ENCODE measurements at places on chromosomes 6 and 20. TPM values are rescaled to one million over a fixed set of nuclear protein-coding genes. Genes with fewer than 3 reads are reported as not detected.

DNA sequence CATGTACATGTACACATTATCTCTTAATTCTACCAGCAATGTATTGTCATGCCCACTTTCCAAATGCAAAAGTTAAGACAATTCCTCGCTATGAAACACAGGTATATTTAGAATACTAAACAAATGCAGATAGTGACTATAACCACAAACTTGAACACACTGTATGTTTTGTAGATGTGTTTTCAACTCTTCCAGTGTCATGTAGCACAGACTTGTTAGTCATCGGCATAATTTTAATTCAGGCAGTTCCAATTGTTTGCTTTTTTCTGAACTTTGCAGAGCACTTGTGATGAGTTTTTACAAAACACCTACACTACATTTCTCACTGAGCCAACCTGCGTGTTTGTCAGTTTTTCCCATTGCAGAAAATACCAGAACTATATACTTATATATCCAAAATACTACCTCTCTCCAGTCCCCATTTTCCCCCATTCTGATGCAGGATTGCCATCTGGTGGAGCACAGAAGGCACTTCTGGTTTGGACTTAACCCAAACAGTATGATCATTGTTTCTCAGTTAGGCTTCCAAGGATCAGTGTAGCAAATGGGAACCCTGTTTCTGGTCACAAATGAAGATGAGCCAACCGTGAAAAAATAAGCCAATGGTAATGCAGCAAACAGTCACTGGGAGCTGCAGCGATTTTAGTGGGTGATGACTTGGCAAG, 143.4 kb downstream of the ADGRB3 start:
- no peak for DNase-seq

GRCh38 chr20:483815-484644, 21.7 kb upstream of the TBC1D20 start:
- no peak for DNase-seq

- DNase-seq = no peak
These were observed 22.6 kb upstream of the RUNX2 start for GRCh38 chr6:45305546-45305945.

DNA sequence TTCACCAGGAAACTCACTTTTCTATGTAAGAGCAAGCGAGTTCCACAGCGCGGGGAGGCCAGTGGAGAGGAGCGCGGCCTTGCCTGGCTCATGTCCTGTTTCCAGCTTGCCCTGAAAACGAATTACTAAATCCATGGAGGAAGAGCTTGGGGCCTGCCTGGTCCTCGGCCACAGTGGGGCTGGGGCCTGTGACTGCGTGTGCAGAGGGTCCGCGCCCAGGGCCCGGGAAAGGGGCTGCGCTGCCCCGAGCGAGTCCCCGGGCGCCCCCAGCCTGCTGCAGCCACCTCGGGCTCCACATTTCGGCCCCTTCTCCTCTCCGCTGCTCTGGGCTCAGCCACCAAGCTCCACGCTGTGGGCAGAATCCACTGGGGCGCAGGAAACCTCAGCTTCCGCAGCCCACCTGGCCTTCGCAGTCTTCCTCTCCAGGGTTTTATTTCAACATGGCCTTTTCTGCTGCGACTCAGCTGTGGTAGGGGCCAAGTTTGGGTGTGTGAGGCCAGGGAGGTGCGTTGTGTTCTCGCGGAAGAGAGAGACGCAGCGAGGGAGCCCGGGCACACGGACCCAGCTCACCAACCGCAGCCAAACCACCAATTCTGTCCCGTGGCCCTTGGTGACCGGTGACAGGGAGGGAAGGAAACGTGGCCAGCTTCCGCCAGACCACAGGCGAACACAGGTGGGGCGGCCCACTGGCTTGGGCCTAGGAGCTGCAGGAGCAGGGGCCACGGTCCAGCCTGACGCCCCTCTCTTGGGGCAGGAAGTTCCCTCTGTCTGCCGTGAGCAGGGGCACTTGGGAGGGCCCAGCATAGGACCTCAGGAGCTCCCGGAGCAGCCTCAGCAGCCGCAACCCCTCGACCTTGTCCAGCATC, 211.4 kb downstream of the ERMARD start:
- peak; percentile 31 for DNase-seq

DNA sequence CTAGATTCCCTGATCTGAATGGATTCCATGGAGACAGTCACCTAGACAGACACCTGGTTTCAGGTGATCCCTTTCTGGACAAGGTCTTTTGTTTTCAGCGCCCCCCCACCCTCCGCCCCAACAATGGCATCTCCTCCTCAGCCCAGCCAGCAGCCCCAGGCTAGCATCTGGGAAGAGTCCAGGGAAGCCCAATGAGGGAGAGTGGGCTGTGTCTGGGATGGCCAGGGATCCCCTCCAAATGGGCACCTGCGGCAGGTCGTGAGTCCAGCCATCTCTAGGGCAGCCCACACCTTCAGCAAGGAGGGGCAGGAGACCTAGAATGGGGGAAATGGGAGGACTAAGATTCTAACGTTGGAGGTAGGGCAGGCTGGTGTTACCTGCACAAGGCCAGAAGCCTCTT, 1.2 kb upstream of the SLC24A3 start:
- DNase-seq = no peak

DNA sequence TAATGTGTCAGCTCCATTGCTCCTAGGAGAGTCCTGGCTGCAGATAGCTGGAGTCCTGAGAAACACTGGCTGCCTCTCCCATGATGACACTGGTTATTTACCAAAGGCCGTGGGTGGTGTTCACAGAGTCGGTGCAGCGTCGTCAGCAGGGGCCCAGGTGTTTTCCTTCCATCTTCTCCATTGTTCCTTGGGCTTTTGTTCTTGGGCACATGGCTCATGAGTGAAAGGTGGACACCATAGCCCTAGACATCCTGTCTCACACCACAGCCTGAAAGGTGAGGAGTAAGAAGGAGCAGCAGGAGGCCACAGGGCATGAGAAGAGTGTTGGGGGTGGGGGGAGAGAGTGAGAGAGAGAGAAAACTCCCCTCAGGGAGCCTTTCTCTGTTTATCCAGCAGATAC, 9.1 kb downstream of the CST5 start:
- no peak for DNase-seq

- no peak for DNase-seq
These were observed 109.0 kb downstream of the PRND start for GRCh38 chr20:4830696-4831095.

DNA sequence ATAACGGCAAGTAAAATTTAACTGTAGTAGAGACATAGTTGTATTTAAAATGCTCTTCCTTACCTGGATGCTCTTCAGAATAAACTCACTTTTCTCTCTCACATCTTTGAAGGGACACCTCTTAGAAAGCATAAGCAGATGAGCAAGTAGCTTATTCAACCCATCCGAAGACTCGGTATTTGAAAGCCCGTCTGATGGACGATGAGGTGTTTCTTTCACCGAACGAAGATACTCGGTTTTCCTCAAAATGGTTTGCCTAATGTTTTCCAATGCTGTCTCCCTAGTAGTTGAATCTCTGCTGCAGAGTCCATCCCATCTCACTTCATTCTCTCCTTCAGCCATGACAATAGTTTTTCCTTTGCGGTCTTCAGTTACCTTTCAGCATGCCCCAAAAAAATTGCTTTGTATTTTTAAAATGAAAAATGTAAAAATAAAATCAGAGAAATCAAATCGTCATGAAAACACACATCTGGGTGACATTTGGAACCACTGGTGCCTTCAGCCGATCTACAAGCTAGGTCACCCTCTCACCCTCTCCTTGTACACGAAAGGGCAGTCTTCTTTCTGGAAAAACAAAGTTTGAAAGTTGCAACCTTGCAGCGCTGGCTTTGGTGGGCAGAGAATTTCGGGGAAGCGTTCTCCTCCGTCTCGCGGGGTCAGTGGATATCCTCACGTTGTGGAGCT, 772 bp downstream of the SESN1 start:
- no peak for DNase-seq

GRCh38 chr6:110646419-110646698, 168.9 kb downstream of the CDK19 start:
- no peak for DNase-seq

DNA sequence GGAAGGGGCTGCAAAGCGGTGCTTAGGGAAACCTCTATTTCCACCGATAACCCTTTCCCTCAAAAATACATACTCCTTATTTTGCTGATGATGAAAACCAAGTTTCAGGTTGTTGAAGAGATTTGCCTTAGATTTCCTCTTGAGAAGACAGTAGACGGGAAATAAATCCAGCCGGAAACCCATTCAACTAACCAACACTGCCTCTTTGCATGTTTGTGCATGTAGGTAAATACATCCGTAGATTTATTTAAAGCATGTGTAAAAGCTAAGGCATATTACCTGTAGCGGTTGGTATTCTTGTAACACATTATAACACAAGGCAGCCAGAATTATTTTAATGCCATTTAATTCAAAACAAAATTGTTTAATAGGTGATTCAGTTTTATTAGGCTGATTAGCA, 136.3 kb upstream of the SLC22A23 start:
- no peak for DNase-seq

GRCh38 chr6:112579601-112580000, 232.5 kb downstream of the RFPL4B start:
- DNase-seq = no peak

DNA sequence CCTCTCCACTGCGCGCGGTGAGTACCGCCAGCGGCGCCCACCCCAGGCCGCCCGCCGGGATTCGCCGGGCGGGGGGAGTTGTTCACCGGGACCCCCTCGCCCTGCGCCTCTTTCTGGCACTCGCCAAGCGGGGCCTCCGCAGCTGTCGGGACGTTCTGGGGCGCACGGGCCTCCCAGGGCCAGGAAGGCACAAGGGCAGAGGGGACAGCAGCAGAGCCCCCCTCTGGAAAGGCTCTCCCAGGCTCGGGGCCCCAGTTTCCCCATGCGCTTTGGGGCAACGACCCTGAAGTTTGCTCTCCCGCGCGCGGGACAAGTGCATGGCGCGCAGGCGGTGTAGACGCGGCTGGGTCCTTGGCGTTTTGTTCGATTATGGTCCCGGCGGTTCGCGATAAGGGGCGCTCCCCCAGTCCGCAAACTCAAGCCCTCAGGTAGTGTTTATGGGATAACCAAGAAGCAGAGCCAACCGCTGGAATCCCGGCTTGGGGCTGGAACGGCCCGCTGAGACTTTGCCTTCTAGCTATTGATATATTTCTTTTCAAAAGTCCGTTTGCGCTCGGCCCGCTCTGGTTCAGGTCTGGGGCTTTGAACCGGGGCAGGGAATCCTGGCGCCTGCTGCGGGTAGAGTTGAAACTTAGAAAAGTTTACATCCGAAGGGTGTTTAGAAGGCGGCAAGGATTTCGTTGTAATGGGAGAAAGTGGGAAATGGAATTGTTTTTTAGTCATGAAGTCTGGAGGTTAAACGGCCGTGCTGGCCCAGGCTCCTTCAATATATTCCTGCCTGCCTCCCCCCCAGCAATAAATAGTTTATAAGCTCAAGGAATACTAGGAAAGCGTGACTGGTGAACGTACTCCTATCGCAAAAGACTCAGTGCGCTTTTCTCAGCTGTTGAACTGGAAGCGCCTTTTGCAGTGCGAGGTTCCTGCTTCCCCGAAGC, 595 bp downstream of the EYA2 start:
- DNase-seq = no peak

- no peak for DNase-seq
These were observed 4.9 kb downstream of the MTCL3 start for GRCh38 chr6:127514179-127514772.

- DNase-seq = no peak
These were observed 20.4 kb upstream of the LBP start for GRCh38 chr20:38325905-38326304.

DNA sequence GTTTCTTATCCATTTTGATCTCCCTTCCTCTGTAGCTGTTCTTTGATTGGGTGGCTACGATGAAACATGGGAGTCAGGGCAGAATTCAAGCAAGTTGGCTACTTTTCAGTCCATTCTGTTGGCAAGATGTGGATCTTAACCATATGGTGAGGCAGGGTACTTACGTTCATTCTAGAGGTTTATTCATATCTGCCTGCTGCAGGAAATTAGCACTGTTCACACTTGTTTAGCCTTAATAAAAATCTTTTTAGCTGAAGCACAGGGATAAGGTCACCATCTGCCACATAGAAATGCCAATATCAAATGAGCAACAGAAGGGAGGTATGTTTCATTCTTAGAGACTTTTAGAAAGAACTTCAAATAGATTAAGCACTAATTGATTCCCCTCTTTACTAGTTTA, 83.9 kb downstream of the GRIK2 start:
- DNase-seq = no peak

DNA sequence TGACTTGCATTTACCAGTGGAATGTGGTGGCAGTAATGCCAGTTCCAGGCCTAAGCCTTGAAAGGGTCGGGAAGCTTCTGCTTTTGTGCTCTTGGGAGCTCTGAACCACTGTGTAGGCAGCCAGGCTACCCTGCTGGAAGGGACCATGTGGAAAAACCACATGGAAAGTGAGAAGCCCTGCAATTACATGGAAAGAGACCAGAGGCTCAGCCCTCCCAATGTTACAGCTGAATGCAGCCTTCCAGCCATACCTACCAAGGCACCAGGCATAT, 14.9 kb upstream of the KCNB1 start:
- no peak for DNase-seq

DNA sequence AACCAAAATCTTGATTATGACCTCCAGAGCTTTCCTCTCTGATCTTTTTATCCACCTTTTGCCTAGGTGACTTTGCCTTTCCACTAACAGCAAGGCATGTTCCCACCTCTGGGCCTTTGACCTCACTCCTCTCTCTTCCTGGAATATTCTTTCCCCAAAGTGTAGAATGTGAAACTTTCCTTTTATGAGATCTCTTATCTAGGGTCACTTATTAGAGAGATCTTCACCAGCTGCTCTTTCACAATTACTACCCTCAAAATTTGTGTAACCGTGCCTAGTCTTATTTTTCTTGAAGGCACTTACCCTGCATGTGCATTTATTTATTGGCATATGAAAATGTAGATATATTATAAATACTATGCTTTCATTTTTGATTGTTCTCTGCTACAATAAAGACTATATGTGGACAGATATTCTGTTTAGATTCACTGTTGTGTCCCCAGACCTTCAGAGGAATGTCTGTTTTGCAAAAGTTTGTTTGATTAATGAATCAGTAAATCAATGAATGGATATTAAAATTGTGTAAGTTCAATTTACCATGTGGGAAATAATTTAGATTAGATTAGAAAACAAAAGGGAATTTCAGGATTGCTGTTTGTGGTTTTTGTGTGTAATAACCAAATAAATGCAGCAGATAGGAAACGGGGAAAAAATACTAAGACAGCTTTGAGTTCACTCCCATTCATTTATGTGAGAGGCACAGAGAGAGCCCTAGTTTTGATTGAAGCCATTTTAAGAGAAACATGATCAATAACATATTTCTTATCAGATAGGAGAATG, 207.0 kb downstream of the ADGB start:
- no peak for DNase-seq

GRCh38 chr6:119247504-119247903, 102.1 kb downstream of the MAN1A1 start:
- no peak for DNase-seq

The SNHG17 gene
- 94.1 TPM for total RNA-seq

The SIRPD gene
- 0.28 TPM for total RNA-seq

The APMAP gene
- 11.3 TPM for total RNA-seq

The SYNGAP1 gene
- 62.4 TPM for total RNA-seq

All from CD4-positive, alpha-beta T cell (primary cell).